Activated T-helper 1 cell treated with anti-CD3 and anti-CD28 coated beads, Interleukin-12 subunit alpha, Interleukin-12 subunit beta, Interleukin-2, Interleukin-4 antibody, amounts not matched to agents 30 ng/mL and 10 ng/mL and 1 ng/mL, durations not matched to agents 14 hours and 24 hours and 36 hours (primary cell): ENCODE measurements at places on chromosomes 5 and 9. TPM values are rescaled to one million over a fixed set of nuclear protein-coding genes. Genes with fewer than 3 reads are reported as not detected.
A peak's percentile ranks its signal among the peaks of the same experiment; 100 is the strongest.

Gene IFNA13
- not detected in 2 replicates for total RNA-seq

Gene SLC6A7
- total RNA-seq: not detected in 2 replicates

GRCh38 chr5:139177809-139178588, 20.2 kb downstream of the SIL1 start:
- no peak overlapping the region for H3K27ac ChIP-seq
- no peak overlapping the region for H3K4me3 ChIP-seq
- DNase-seq: no peak
- peaks cover 24% of the 10 kb centered on the region for H3K4me1 ChIP-seq

DNA sequence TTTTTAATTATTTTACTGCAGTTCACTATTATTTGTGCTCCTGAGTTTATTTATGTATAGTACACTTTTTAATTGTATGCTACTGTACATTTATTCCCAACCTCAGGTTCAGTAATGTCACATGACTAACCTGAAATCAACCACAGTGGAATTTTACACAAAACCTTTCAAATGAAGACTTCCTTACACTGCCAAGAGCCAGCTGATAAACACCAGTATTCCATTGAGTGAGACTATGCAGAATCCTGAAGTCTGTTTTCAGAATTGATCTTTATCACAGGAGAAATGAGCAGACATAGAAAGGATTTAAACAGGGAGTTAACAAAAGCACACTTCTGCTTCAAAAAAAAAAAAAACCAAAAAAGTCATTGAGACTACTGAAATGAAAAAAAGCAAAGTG, 219.5 kb downstream of the PRR16 start:
- no peaks in the 10 kb centered on the region for H3K4me1 ChIP-seq
- H3K4me3 ChIP-seq: no peak overlapping the region
- H3K36me3 ChIP-seq: no peaks in the 10 kb centered on the region
- no peak for DNase-seq
- no peaks in the 10 kb centered on the region for H3K27me3 ChIP-seq
- H3K27ac ChIP-seq: no peak overlapping the region

Gene PCDHA4
- total RNA-seq: not detected in 2 replicates

Gene GGTA1
- total RNA-seq: 0.12 and 0.16 TPM in 2 replicates

DNA sequence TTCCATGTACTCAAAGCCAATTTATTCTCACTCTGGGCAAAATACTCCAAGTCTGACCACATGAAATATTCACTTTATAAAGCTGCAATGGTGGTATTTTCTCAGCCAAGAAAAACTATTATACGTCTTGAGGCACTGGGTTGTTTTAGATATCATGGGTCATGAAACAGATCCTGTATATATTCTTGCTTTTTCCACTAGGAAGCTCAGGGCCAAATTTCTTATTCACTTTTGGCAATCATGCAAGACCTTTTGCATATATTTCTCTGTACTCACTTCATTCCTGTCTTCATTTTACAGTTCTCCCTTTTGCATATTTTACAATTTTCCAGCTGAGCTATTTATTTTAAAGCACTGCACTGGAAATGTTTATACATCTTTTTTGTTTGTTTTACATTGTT, 49.8 kb downstream of the GABBR2 start:
- no peaks in the 10 kb centered on the region for H3K4me1 ChIP-seq
- no peak overlapping the region for H3K27ac ChIP-seq
- no peak overlapping the region for H3K4me3 ChIP-seq

DNA sequence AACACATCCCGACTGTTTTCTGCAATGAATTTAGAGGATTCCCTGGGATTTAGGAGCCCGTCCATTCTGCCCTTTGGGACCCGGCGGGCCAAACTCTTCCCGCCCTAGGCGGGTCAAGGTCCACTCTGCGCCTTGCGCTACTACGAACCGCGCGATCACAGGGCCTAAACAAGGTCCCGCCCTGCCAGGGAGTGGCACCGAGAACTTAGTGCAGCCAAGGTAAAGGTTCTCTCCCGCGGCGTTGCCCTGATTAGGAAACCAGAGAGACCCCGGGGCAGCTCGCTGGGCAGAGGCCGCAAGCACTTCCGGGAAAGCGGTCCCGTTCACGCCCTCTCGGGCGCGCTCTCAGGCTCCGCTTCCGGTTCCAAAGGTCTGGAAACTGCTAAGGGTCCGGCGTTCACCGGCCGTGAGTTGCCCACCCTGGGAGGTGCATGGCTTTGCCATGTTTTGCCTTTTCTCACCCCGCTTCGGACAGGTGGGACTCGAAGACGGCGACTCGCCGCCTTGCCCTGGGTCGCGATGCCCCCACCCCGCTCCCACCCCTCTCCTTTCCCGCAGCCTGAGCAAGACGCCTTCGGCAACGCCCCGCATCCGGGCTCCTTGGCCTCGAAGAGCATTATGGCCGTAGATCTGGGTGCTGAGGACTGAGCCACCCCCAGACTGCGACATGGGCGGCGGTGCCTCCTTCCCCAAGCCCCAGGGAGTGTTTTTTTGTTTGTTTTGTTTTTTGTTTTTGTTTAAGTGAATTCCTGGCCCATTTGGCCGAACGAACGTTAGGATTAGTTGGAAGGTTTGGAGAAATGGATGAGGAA, 23.4 kb downstream of the HNRNPK start:
- peaks cover 7% of the 10 kb centered on the region for H3K36me3 ChIP-seq
- H3K4me1 ChIP-seq: peaks cover 17% of the 10 kb centered on the region
- H3K27ac ChIP-seq: peak overlapping the region; percentile 94
- DNase-seq: peak; percentile 64

- H3K36me3 ChIP-seq: peaks cover 6% of the 10 kb centered on the region
- H3K4me1 ChIP-seq: peaks cover 29% of the 10 kb centered on the region
- no peak for DNase-seq
- peaks cover 13% of the 10 kb centered on the region for H3K27me3 ChIP-seq
Observed at GRCh38 chr5:131994090-131994489, 17.4 kb downstream of the ACSL6 start.

- no peak for DNase-seq
- peaks cover 69% of the 10 kb centered on the region for H3K27me3 ChIP-seq
- H3K27ac ChIP-seq: no peak overlapping the region
- H3K36me3 ChIP-seq: no peaks in the 10 kb centered on the region
- no peak overlapping the region for H3K4me3 ChIP-seq
Observed at GRCh38 chr5:1669276-1670155, 130.1 kb downstream of the MRPL36 start.

- H3K4me1 ChIP-seq: no peaks in the 10 kb centered on the region
- H3K4me3 ChIP-seq: no peak overlapping the region
- H3K36me3 ChIP-seq: no peaks in the 10 kb centered on the region
- no peak overlapping the region for H3K27ac ChIP-seq
- no peak for DNase-seq
- H3K27me3 ChIP-seq: no peaks in the 10 kb centered on the region
Observed at GRCh38 chr9:122777935-122778627, 10.7 kb upstream of the OR5C1 start.

Gene MEIKIN
- not detected in 2 replicates for total RNA-seq

DNA sequence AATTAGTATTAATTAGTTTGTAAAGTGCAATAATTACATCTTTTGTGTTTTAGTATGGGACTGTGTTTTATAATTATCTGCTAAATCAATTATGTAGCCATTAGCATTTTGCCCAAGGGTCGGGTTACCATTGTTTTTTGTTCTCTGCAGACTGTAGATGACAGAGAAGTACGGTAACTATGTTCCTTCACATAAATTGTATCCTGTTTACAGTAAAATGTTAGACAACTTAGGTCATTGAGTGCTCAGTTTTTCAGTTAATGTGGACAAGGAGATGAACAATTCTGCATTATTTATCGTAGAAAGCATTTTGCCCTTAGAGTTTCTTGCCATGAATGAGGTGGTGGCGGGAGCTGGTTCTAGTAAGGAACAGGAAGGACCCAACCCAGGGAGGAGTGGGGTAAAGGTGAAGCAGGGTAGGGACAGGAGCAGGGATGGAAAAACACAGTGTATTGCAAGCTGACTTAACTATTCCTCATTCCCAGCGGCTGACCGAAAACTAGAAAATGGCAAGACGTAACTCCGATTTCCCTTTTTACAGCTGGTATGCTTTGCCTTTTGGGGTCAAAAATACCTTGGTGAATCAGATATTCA, 243.7 kb upstream of the SLC24A2 start:
- no peak overlapping the region for H3K4me3 ChIP-seq
- DNase-seq: no peak
- H3K27me3 ChIP-seq: peaks cover under 1% of the 10 kb centered on the region
- no peaks in the 10 kb centered on the region for H3K36me3 ChIP-seq

Gene HMMR
- total RNA-seq: 25.5 and 26.8 TPM in 2 replicates

Gene MAP1B
- total RNA-seq: not detected in 2 replicates

Gene MZB1
- total RNA-seq: 38.1 and 38.8 TPM in 2 replicates

GRCh38 chr9:97418880-97419279, 7.0 kb downstream of the TDRD7 start:
- no peak for DNase-seq
- H3K36me3 ChIP-seq: peaks cover 3% of the 10 kb centered on the region
- no peak overlapping the region for H3K4me3 ChIP-seq
- no peaks in the 10 kb centered on the region for H3K27me3 ChIP-seq
- no peak overlapping the region for H3K27ac ChIP-seq

GRCh38 chr5:103286622-103287021, 28.1 kb downstream of the MACIR start:
- no peaks in the 10 kb centered on the region for H3K4me1 ChIP-seq
- H3K36me3 ChIP-seq: no peaks in the 10 kb centered on the region
- no peak overlapping the region for H3K4me3 ChIP-seq
- H3K27ac ChIP-seq: no peak overlapping the region

GRCh38 chr9:85876628-85877027, 64.3 kb upstream of the NAA35 start:
- H3K4me1 ChIP-seq: no peaks in the 10 kb centered on the region
- no peak overlapping the region for H3K27ac ChIP-seq
- no peaks in the 10 kb centered on the region for H3K27me3 ChIP-seq
- H3K4me3 ChIP-seq: no peak overlapping the region
- no peaks in the 10 kb centered on the region for H3K36me3 ChIP-seq

- H3K4me3 ChIP-seq: no peak overlapping the region
- peaks cover 24% of the 10 kb centered on the region for H3K27me3 ChIP-seq
- H3K36me3 ChIP-seq: no peaks in the 10 kb centered on the region
- no peak for DNase-seq
- H3K27ac ChIP-seq: no peak overlapping the region
- H3K4me1 ChIP-seq: no peaks in the 10 kb centered on the region
Observed at GRCh38 chr5:15496886-15497285, 3.1 kb upstream of the FBXL7 start.

- no peaks in the 10 kb centered on the region for H3K4me1 ChIP-seq
- no peak overlapping the region for H3K4me3 ChIP-seq
- H3K27ac ChIP-seq: no peak overlapping the region
- DNase-seq: no peak
- H3K27me3 ChIP-seq: peaks cover 20% of the 10 kb centered on the region
Observed at GRCh38 chr9:73034962-73035361, 82.1 kb upstream of the ALDH1A1 start.

DNA sequence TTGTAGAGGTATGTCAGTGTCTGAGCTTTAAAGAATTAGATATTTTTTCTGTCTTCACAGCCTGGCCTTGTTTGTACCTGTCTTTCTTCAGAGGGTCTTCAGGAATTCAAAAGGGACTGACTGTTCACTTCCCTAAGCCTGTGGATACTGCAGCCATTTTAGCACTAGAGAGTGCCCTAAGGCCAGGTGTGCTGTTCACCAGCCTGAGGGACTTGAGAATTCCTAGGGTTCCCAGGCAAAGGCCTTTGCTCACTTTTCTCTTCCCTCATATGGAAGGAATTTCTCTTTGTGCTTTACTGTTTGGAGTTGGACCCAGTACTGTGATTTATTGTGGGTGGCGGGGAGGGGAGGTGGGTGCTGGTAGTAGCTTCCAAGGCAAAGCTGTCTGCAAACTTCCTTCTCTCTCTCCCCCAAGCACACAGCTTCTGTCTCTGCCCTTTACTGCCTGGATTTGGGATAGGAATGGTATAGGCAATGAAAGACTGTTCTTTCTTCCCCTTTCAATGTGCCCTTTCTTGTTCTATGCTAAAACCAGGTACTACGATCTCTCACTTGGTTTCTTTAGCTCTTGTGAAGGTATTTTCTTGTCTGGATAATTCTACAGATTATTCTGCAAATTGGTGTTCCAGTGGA, 9.7 kb upstream of the LRRC70 start:
- no peak for DNase-seq
- no peak overlapping the region for H3K27ac ChIP-seq
- H3K4me1 ChIP-seq: peaks cover 9% of the 10 kb centered on the region

Gene C1QTNF3
- total RNA-seq: 1.2 and 1.8 TPM in 2 replicates

Gene SV2C
- total RNA-seq: 0.05 TPM in 1 of 2 replicates, not detected in the other

DNA sequence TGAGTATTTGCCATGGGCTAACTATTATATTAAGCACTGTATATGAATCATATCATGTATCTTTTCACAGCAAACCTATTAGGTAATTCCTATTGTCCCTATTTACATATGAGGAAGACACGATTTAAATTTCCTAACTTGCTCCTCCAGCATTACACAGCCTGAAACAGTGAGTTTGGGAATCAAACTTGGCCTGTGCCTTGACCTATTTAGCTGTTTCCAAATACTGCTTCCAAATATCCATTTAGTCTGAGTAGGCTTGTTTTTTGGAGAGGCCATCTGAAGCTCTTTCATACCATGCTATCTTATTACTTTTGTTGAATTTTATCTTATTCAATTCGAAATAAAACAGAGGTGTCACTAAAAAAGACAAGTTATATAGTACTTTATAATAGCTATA, 447.3 kb upstream of the MPDZ start:
- no peaks in the 10 kb centered on the region for H3K36me3 ChIP-seq
- H3K27me3 ChIP-seq: no peaks in the 10 kb centered on the region
- no peaks in the 10 kb centered on the region for H3K4me1 ChIP-seq
